ENCODE measurements at places on chromosomes 16 and 17.

DNA sequence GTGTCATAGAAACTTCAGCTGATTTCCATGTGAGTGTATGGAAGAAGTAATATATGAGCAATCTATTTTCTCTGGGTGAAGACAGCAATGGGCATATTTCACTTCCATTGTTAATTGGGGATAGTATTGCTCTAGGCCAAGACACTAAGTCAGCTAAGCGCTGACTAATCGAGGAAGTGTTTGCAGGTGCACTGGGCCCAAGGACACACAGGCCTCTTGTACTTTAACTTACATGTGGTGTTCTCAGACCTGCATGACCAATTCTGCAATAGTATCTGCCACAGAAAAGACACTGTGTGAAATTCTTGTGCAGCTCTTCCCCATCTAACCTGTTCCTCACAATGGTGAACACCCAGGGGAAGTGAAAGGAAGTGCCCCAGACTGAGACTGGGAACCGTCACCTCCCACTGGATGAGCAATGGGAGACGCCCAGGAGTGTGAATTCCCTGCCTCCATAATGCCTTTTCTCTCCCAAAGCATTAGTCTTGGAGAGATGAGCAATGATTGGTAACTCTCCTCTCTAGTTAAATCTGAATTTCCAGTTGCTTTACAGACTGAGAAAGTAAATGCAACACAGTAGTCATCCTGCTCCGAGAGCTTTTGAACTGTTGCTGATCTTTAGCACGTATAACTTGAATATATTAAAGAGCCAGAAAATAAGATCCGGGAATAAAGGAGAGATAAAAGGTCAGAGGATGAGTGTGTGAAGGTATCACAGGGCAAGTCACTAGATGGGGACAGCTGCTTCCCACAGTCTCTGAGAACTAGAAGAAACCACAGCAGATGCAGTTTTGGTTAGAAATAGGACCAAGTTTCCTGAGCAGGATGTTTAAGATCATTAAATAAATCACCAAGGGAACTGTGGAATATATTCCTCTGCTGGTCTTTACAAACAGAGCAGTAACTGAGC is 82.6 kb downstream of the CDK5R1 start:
- DNase-seq: no peak

- DNase-seq: no peak
These were observed 28.3 kb downstream of the TBCD start for GRCh38 chr17:82780195-82780594.

DNA sequence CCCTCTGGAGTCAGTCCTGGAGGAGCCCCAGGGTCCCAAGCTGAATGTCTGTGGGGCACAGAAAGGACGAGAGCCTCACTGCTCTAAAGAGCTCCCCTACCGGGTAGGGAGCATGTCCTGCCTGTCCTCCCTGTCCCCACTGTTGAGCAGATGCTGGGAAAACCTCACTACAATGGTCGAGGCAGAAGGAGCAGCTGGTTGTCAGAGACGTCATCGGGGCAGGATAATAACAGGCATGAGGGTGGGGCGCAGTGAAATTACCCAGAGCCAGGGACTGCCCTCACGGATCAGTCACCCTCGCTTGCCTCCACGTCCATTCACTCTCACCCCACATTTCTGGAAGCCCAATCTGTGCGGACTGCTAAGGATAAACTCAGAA is 538 bp downstream of the TM4SF5 start:
- no peak for DNase-seq

DNA sequence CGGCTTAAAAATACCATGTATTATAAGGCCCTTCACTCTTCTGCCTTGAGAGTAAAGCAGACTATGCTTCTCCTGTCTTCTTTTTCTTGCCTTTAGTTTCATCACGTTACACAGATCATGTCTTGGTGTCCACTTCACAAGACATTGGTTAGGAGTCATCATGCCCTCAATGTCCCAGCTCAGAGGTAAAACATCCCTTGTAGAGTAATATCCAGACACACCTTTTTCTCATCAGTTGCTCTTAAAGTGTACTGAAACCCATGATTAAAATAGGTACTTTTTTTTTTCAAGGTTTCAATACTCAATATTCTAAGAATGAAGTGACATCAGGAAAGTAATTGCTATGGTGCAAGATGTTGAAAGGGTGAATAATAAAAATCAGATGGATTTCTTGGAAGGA is 267.8 kb downstream of the PMP22 start:
- DNase-seq: no peak

DNA sequence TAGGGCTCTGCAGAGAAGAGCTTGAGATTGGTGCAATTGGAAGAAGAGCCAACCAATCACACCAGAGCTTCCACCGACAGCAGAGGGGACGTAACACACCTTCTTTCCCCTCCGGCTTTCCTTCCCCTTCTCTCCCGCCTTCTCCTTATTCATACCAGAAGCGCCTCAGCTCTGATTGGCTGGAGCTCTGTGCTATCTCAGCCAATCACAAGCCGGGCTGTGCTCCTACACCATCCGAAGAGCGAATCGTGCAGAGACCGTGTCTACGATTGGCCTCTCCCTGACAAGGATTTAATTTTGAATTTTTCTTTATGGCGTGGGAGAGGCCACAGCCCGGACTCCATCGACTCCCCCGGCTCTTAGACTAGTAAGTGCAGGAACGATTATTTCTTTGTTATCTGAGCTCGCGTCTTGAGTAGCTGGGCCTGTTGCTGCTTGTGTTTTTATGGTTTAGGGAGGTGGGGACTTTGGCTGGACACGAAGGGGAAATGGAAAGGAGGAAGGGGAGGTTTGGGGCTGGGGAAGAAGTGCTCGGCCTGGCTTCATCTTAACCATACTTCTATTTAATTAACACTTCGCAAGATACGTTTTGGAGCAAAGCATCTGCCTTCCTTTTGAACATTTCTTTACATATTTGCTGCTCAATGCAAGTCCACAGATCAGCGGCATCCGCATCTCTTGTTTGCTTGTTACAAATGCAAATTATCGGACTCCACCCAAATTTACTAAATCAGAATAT is at the start of gene PRR11:
PRR11 (plus strand) TSS at position 308 of the 739 bp plus-strand sequence. CDS start 14,007 bp downstream, outside the sequence.
- peak; percentile 87 for DNase-seq

DNA sequence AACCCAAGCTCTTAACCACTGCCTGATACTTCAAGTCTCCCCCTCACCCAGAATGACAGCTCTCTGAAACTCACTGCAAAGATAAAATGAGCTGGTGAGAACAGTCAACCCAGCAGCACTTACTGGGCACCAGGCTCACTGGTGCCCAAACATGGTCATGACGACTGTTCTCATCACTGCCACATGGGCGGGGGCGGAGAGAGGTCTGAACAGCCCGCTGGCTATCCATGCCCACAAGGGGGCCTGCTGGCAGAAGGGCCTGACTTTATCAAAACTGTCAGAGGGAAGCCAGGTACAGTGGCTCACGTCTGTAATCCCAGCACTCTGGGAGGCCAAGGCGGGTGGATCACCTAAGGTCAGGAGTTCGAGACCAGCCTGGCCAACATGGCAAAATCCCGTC is 4.0 kb downstream of the MYBBP1A start:
- DNase-seq: no peak

- DNase-seq: peak; percentile 62
These were observed at the start of gene RTN4RL1 for GRCh38 chr17:2025220-2025621. RTN4RL1 (minus strand) TSS chr17:2025334; CDS start chr17:2024865, 469 bp downstream.

GRCh38 chr16:53689636-53690035 is 14.0 kb downstream of the RPGRIP1L start:
- no peak for DNase-seq

- no peak for DNase-seq
These were observed 78.2 kb downstream of the NXN start for GRCh38 chr17:901191-901950.

GRCh38 chr17:16474012-16474725 is 17.8 kb downstream of the LRRC75A start:
- DNase-seq: no peak

- no peak for DNase-seq
These were observed 11.0 kb downstream of the SNN start for GRCh38 chr16:11679250-11679649.

- no peak for DNase-seq
These were observed 145.4 kb downstream of the IRX5 start for GRCh38 chr16:55076053-55076452.

GRCh38 chr16:86732621-86733295 is 154.4 kb downstream of the FOXL1 start:
- no peak for DNase-seq

DNA sequence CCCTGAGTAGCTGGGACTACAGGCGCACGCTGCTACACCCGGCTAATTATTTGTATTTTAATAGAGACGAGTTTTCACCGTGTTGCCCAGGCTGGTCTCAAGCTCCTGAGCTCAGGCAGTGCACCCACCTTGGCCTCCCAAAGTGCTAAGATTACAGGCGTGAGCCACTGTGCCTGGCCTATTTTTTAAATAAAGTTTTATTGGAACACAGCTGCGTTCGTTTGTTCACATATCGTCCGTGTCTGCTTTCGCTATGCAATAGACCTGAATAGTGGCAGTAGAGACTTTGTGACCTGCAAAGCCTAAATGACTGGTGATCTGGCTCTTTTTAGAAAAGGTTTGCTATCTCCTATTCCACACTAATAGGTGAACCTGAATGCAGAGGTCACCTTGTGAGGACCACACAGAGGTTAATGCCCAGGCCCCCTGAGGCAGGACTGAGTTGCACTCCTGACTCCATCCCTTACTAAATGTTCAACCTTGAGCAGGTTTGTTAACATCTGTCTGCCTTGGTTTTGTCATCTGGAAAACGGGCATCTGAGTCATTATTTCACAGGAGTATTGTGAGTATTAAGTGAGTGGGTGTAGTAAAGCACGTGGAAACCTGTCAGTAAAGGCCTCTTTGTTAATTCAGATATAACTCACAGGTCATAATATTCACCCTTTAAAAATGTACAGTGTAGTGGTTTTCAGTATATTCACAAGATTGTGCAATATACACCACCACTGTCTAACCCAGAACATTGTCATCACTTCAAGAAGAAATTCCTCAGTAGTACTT is 157.5 kb upstream of the CACNG5 start:
- no peak for DNase-seq

DNA sequence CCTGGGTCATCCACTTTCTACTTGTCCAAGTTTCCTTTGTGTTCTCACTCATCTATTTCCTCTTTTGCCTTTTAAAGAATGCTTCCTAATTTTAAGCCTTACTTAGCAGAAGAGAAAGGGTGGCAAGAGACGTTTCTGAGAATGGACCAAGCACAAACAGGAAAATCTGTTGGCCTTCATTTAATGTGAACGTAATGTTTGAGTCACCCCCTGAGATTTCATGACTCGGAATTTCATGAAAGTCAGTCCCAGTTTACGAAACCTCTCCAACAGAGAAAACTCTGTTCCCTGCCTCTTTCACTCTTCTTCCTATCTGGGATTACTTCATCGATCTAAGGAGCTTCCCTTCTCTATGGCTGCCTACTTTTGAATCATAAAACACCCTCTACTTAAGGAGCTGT is at the start of gene CD300E:
CD300E (minus strand) TSS at position 46 of the 401 bp plus-strand sequence. CDS start 117 bp downstream, outside the sequence.
- no peak for DNase-seq

GRCh38 chr17:7352910-7353635 is 1.1 kb downstream of the KCTD11 start:
- no peak for DNase-seq

DNA sequence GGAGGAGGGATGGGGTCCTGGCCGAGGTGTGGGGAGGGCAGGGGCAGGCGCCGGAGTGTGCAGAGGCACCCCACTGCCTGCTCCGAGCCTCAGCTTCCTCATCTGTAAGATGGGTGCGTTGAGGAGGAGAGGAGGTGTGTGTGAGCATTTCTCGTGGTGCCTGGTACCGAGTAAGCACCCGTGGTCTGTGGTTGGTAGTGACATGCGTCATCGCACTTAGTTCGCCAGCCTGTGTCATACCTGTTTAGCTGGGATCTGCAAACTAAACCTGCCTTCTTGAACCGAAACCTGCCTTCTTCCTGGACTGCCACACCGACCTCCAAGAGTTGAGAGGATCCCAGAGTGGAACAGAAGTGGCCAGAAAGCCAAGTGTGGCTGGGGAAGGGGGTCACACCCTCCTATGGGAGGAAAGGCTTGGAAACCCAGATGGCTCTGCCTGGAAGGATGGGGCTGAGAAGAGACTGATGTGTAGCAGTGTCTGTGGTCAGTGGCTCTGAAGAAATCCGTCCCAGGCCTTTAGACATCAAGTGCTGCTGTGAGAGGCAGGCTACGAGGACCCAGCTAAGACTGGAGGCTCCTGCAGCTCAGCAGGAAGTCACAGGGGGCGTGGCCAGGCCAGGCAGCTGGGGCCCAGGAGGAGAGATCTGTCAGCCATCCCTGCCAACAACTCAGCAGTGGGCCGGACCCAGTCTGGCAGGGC is 162.6 kb upstream of the PLCG2 start:
- peak; percentile 23 for DNase-seq

- no peak for DNase-seq
These were observed 10.0 kb upstream of the ABCA3 start for GRCh38 chr16:2350500-2350899.

DNA sequence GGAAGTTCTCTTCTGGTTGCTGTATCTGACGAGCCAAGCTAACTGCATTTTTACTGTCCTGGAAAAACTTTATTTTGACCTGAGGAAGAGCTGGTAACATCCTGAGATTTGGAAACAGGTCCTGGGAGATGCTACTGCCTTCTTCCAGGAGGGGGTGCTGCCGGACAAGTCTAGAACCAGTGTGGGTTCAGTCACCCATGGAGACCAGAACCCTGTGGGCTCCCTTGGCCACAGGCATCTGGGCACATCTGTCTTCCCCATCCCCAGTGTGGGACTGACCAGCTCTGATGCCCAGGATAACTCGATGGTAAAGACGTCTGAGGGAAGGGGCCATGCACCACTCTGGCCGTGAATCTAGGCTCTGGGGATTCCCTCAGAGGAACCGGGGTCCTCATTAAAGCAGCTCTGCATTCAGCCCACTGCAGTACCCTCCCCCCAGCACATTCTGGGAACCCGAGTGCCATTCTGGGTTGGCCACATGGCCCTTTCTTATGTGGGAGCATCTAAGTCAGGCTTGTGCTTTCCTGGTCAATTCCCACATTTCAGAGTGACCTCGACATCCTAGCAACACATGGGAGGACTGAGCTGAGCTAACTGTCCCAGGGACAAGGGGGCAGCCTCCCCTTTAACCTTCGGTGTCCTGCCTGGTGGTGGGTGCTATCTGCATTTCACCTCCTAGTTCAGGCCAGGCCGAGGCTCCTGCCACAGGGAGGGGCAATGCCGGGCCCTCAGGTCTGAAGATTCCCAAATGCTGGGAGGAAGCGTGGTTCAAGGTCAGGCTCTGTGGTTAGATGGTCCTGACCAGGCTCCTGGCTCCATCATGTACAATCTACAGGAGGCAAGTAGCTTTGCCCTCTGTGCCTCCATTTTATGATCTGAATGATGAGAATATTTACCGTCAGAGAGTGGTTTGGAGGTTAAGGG is 6.4 kb downstream of the C16orf86 start:
- DNase-seq: no peak

GRCh38 chr17:18224387-18225120 is 881 bp upstream of the LLGL1 start:
- no peak for DNase-seq

DNA sequence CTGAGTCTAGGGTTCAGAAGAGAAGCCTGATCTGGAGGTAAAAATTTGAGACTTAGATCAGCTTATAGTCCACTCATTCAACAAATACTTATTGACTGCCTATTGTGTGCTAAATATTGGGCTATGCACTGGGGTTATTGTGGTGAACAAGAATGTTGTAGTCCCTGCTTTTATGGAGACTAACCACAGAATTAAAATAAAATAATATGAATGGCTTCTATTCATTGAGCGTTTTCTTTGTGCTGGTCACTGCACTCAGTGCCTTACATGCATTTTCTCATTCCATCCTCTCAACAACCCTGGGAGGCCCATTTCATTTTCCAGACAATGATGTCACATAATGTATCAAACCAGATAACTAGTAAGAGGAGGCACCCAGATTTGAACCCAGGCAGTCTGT is 4.8 kb downstream of the NEK8 start:
- DNase-seq: no peak
